ENCODE measurements at places on chromosomes 7 and 10.

- DNase-seq = peak; percentile 82
Observed at GRCh38 chr10:79241990-79242619, 105.2 kb upstream of the PPIF start.

GRCh38 chr7:99197498-99197897 lies 10.4 kb downstream of the KPNA7 start:
- no peak for DNase-seq

- DNase-seq = no peak
Observed at GRCh38 chr7:105602325-105603305, 21.3 kb upstream of the EFCAB10 start.

GRCh38 chr7:147432079-147432478 lies 1158.5 kb upstream of the C7orf33 start:
- DNase-seq = peak; percentile 26

- no peak for DNase-seq
Observed at GRCh38 chr7:4808565-4808964, 33.1 kb downstream of the AP5Z1 start.

GRCh38 chr10:10346390-10347150 lies 671.1 kb upstream of the CELF2 start:
- no peak for DNase-seq

Measured in common myeloid progenitor, CD34-positive (primary cell).